ENCODE measurements at places on chromosomes 11 and 22.
A peak's percentile ranks its signal among the peaks of the same experiment; 100 is the strongest.

GRCh38 chr11:128098781-128099180 lies 488.6 kb downstream of the ETS1 start:
- peak; percentile 17 for DNase-seq

- no peak for DNase-seq
Observed at GRCh38 chr11:43130616-43131015, 181.2 kb upstream of the API5 start.

- no peak for DNase-seq
Observed at GRCh38 chr11:68053117-68053516, 14.3 kb downstream of the TCIRG1 start.

DNA sequence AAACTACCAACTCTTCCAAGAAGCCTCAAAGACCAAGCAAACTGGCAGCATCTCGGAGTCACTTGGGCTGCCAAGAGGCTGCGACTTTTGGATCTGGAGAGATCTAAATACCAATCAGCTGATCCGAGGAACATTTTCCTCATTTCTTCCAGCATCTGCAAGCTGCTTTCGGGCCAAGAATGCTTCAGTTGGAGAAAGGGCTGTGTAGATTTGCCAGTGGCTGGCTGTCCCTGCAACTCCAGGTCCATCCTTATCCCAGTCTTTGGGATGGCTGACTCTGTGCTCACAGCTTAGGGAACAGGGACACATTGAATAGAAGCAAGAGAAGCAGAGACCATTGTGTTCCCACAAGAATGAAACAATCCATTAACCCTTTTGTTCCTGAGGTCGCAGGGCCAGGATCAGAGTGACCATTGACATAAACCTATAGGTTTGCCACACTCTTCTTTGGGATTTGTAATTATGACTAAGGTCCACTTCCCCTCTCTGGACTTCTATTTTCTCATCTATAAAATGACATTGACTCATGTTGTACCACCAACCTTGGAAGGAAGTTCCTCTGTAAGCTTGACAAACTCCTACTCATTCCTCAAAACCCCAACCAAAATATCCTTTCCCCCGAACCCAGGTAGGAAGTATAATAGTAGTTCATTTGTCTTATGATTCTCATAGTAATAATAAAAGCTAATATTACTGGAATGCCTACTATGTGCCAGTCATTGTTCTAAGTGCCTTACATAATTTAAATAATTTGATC lies 340.8 kb downstream of the MN1 start:
- DNase-seq, result no peak

- DNase-seq, result no peak
Observed at GRCh38 chr11:41074318-41074717, 385.1 kb downstream of the LRRC4C start.

DNA sequence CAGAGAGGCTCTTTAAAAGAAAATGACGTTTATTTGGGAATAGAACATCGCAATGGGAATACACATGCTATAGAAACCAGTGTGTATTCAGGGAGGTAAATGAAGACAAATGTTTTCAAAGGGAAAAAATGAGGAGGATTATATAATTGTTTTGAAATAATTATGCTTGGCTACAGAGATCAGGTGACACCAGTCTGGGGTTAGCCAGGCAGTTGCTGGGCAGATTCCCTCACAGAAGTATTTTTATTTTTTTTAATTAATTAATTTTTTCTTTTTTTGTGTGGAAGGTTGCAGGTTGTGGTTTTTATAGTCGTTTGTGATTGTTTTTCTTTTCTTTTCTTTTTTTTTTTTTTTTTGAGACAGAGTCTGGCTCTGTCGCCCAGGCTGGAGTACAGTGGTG lies 5.6 kb upstream of the STARD10 start:
- no peak for DNase-seq

DNA sequence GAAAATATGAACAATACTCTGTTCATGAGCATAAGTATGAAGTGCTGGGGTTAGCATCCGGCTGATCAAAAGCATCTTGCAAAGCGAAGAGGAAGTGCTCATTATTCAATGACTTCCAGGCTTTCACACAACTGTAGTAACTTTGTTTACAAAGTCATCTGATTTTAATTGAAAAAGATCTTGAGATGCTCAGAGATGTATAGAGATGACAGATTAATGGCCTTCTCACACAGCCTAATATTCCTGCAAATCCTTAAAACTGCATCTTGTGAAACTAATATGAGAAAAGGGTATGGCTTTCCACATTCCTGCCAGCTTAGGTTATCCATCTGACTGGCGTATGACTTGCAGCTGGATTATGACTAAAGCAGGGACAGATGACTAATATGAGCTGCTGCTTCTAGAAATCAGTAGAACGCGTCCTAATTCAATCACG lies 125.4 kb downstream of the CASP12 start:
- DNase-seq, result no peak

- no peak for DNase-seq
Observed at GRCh38 chr11:86460461-86461385, 86.0 kb downstream of the CCDC81 start.

- no peak for DNase-seq
Observed at GRCh38 chr11:76124905-76125770, 81.2 kb downstream of the WNT11 start.

- no peak for DNase-seq
Observed at GRCh38 chr11:102079625-102080024, 30.6 kb upstream of the YAP1 start.

- no peak for DNase-seq
Observed at GRCh38 chr11:62548545-62549335, 2.1 kb upstream of the AHNAK start.

All from activated naive CD4-positive, alpha-beta T cell treated with anti-CD3 and anti-CD28 coated beads, Interleukin-2, amount 50 U/mL, for 16 hours (primary cell).